ENCODE measurements at places on chromosomes 2 and 18.
A peak's percentile ranks its signal among the peaks of the same experiment; 100 is the strongest.

- DNase-seq: no peak
Observed at GRCh38 chr18:79629249-79629558, 50.4 kb upstream of the CTDP1 start.

- peak; percentile 71 for DNase-seq
Observed at GRCh38 chr2:231672617-231673347, 35.5 kb upstream of the PTMA start.

- DNase-seq: no peak
Observed at GRCh38 chr2:128474036-128474955, 155.6 kb upstream of the HS6ST1 start.

- no peak for DNase-seq
Observed at GRCh38 chr18:46302528-46303485, 198.6 kb downstream of the HAUS1 start.

DNA sequence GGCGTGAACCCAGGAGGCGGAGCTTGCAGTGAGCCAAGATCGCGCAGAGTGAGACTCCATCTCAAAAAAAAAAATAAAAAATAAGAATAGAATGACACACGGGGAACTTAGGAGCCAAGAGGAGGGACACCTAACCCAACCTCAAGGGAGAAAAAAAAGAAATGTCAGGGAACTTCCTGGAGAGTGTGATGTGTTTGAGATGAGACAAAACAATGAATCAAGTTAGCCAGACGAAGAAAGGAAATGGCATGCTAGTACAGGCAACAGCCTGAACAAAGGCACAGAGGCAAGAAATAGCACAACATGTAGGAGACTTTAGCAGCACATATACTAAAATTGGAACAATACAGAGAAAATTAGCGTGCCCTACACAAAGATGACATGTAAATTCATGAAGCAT lies 36.7 kb upstream of the PAPOLG start:
- no peak for DNase-seq

DNA sequence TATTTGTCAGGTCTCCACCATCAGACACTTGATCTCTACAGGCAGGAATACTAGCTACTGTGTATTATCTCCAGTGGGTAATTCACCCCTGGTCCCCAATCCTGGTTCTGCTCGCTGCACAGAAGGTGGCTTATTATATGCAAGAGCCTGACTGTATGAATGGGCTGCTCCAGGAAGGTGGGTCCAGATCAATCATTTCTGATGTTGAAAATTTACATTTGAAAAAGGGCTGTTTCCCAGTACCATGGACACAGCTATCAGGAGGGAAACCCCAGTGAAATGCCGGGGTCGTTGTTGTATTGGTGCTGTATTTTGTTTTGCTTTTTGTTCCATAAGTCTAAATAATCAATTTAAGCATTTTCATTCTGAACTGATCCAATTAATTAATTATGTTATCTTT lies 367.6 kb downstream of the RND3 start:
- no peak for DNase-seq

GRCh38 chr2:26672818-26673393 lies 19.6 kb upstream of the KCNK3 start:
- DNase-seq: no peak

GRCh38 chr2:134372141-134372540 lies 118.3 kb downstream of the MGAT5 start:
- no peak for DNase-seq

- no peak for DNase-seq
Observed at GRCh38 chr18:70293166-70293565, 4.3 kb downstream of the SOCS6 start.

DNA sequence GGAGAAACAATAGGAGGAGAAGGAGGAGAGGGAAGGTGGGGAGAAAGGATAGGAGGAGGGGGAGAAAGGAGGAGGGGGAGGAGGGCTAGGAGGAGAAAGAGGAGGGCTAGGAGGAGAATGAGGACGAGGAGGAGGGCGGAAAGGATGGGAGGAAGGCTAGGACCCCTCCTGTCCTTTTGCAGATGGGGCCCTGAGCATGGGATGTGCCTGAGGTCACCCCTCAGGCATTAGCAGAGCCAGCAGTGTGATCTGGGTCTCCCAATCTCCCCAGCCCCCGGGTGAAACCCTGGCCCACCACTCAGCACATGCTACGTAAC lies 601 bp upstream of the ANO7 start:
- no peak for DNase-seq

DNA sequence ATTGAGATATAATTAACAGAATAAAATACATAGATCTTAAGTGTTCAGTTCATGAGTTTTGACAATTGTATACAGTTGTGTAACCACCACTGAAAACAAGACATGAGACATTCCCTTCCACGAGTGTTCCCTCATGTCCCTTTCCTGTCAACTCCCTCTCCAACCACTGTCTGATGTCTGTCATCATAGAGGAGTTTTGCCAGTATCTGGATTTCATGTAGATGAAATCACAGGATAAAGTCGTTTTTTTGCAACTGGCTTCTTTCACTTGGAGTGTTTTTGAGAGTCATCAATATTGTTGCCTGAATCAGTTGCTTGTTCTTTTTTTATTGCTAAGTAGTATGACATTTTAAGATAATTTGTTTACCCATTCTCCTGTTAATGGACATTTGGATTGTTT lies 52.7 kb downstream of the RBMS1 start:
- no peak for DNase-seq

DNA sequence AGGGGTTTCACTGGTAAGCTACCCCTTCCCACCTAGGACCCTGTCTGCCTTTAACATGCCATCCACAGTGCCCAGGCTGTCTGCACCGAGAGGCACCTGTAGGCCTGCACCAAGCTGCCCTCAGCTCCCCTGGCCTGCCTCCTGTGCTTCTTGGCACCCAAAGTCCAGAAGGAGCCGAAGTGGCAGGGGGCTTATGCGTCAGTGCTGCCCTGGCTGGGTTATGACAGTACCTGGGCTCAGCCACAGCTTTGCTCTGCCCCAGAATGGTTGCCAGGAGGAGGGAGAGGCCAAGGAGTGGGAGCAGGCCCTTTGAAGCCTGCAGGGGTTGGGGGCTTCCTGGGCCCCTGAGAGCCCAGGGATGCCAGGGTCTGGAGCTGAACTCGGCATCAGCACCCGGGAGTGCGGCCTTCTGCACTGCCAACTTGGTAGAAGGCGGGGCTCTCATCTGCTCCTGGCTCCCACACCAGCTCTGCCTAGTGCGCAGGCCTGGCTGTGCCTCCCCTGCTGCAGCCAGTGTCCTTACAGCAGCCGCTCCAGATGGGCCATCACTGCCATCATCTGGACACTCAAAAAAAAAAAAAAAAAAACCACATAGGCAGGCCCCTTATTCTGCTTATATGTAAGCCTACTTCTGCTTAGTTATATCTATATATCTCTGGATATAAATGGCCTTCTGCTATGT lies 155.4 kb downstream of the THSD7B start:
- no peak for DNase-seq

GRCh38 chr18:58822944-58823343 lies 41.7 kb upstream of the ZNF532 start:
- DNase-seq: no peak

DNA sequence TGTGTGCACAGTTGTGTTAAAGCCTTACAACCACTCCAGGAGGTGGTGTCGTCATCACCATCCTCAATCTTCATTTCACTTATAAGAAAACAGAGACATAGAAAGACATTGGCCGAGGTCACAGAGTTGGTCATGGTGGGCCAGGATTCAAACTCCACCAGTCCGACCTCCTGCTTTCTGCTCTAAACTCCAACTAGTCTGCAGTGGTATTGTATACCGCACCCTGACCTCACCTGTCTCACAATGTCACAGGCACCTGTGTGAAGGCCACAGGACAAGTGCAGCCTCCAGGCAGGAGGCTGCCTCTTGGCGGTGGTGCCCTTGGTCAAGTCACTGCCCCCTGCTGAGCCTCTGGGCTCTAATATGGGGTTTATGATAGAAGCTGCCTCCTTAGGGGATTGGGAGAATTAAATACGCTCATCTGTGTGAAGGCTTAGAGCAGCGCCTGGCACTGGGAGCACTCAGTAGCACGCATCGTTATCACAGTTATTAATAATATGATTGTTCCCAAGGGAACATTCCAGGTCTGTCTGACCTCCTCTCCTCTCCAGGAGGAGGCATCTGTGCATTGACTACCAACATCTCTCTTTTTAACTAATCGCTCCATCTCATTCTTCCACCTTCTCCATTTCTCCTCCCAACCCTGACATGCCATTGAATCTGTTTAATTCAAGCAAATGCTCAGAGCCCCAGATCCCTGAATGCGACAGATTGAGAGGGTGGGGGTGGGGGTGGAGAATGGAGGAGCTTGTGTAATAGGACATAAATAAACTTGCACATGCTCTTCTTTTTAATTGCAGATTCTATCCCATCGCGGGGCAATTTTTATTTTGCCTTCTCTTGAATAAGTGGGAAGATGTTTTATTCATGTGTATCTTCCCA lies 112.7 kb downstream of the MCFD2 start:
- DNase-seq: no peak

DNA sequence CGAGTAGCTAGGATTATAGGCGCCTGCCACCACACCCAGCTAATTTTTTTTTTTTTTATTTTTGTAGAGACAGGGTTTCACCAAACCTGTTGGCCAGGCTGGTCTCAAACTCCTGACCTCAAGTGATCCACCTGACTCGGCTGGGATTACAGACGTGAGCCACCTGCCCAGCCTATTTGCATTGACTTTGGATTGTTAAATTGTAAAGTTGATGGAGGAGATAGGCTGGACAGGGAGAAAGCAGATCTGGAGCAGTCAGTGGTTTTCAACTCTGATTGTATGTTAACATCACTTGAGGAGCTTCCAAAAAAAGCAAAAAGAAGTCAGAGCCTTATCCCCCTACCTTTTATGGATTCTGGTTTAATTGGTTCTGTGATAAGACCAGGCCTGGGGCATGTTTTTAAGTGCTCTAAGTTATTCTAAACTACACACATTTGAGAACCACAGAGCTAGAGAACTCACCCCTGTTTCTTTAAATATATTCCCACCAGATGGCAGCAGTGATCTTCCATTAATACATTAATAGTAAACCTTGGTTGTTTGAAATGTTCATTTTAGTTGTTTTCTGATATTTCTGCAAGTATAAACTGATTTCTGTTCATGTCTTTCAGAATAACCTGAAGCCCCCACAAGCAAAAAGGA lies 7.5 kb downstream of the C2orf49 start:
- DNase-seq: no peak

GRCh38 chr2:72092111-72092510 lies 55.6 kb downstream of the CYP26B1 start:
- peak; percentile 30 for DNase-seq

DNA sequence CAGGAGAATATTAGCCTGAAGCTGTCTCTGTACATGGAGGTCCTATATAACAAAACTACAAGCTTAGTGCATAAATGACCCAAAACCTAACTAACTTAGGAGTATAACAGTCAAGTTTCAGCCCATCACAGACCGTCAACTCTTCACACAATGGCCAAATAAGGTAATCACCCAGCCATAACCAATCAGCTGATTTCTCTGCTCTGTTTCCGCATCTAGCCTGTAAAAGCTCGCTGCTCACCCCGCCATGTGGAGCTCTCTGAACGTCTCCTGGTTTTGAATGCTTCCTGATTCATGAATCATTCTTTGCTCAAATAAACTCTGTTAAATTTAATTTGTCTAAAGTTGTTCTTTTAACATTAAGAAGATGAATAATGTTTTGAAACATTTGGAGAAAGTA lies 593.6 kb downstream of the TMX3 start:
- no peak for DNase-seq

DNA sequence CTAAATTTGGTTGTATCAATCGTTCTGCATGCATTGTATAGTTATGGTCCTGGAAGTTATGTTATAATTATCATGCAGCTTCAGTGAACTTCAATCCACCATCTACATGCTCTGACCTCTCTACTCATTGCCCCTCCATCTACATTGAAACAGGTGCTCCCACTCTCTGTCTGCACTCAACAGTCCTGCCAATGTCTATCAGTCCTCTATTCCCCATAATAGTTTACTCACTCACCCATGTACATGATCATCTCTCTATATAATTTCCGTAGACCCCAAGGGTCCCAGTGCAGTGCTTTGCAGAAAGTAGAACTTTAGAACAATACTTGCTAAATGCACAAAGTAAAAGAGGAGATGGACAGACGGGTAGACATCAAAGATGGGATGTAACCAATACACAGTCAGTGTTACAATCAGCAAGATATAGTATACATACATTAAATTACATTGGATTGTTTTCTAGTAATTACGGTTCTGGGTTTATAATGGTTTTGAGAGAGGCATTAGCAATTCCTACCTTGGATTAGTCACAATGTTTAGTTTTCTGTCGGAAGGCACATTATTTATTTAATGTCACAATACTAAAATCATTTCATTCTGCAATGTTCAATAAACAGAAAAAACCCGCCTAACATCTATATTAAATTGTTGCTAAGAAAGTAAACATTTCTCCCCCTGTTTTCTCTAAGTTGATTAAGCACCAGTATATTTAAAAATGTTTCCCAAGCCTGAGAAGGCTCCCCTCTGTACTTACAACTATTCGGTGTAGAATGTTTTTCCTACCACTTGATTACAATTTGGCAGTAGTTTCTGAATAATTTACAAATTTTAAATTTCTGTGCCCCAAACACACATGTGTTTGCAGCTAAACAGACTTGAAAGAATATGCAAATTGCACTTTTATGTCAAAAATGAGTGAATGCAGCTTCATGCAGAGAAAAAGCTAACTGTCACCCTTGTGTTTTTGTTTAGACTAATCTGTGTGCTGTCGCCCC lies 94.4 kb upstream of the SIX2 start:
- DNase-seq: no peak

DNA sequence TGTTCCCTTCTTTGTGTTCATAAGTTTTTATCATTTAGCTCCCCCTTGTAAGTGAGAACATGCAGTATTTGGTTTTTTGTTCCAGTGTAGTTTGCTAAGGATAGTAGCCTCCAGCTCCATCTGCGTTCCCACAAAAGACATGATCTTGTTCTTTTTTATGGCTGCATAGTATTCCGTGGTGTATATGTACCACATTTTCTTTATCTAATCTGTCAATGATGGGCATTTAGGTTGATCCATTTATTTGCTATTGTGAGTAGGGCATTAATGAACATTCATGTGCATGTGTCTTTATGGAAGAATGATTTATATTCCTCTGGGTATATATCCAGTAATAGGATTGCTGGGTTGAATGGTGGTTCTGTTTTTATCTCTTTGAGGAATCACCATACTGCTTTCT lies 33.4 kb downstream of the CARF start:
- DNase-seq: no peak

DNA sequence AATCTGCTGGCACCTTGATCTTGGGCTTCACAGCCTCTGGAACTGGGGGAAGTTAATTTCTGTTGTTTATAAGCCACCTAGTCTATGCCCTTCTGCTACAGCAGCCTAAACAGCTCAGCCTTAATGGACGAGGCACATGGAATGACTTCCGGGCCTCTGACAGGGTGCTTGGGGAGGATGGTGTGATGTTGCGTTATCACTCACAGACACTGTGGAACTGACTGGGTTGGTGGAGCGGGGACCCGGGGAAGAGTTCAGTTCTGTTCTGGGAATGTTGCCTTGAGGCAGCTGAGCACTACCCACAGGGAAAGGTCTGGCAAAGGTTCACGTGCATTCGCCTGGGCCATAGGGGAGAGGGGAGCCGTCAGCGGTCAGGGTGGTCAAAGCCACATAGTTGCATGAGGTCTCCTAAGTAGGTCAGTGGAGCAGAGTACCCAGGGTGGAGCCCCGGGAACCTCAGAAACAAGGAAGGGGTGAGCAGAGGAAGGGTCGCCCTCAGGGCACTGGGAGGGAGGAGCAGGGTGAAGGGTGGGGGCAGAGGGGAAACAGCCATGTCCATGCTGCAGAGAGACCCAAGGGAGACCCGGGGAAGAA lies 36.2 kb downstream of the LRRFIP1 start:
- no peak for DNase-seq

GRCh38 chr18:79647307-79647706 lies 32.3 kb upstream of the CTDP1 start:
- DNase-seq: no peak

GRCh38 chr18:79418236-79418635 lies 22.5 kb downstream of the NFATC1 start:
- DNase-seq: no peak
